ENCODE measurements at places on chromosomes 2 and 18. TPM values are rescaled to one million over a fixed set of nuclear protein-coding genes. Genes with fewer than 3 reads are reported as not detected.

ANKRD30BL gene
- total RNA-seq: not detected

PNPT1 gene
- 30.4 TPM for total RNA-seq

ZCCHC2 gene
- 7.8 TPM for total RNA-seq

SNED1 gene
- 0.79 TPM for total RNA-seq

RESP18 gene
- total RNA-seq: not detected

MAL gene
- not detected for total RNA-seq

CDH2 gene
- 32.4 TPM for total RNA-seq

SESTD1 gene
- total RNA-seq: 23.3 TPM

HOXD3 gene
- total RNA-seq: not detected

UGT1A4 gene
- total RNA-seq: not detected

LDLRAD4 gene
- 3.3 TPM for total RNA-seq

KIF5C gene
- 0.39 TPM for total RNA-seq

SCN9A gene
- 4.8 TPM for total RNA-seq

SIX2 gene
- total RNA-seq: 0.43 TPM

Measured in A549 treated with GW870086 at 1 μM for 4 hours (cell line).